ENCODE measurements at places on chromosomes 13 and 19.

DNA sequence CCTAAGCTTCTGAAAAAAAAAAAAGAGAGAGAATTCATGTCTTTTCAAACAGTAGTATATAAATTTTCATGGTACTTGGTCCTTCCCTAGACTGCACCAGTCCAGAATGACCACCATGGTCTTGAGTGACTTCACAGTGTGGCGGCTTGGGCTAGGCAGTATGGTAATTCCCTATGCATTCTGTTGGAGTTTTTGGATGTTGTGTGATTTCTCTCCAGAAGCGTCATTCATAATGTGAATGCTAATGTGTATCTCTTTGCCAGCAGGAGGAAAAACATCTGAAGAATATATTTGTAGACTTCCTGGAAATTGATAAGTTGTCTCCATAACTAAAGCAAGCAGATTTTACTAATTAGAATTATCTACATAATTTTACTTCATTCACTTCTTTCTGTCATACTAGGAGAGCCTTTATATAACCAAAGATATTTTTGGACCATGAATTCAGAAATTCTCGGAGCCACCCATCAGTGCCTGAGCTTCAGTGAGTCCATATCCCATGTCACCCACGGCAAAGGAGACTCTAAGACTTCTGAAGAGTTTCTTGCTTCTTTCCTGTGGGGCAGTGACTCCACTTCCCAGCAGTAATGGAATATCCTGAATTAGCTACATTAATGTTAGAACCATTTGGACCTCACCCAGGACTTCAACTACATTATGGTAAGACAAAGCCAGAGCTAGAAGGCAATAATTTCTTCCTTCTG lies 8.4 kb downstream of the STARD13 start:
- no peak for DNase-seq

- DNase-seq = no peak
These were observed 90.5 kb downstream of the STK24 start for GRCh38 chr13:98486412-98486811.

- no peak for DNase-seq
These were observed 45.7 kb upstream of the TDRD3 start for GRCh38 chr13:60351326-60351725.

DNA sequence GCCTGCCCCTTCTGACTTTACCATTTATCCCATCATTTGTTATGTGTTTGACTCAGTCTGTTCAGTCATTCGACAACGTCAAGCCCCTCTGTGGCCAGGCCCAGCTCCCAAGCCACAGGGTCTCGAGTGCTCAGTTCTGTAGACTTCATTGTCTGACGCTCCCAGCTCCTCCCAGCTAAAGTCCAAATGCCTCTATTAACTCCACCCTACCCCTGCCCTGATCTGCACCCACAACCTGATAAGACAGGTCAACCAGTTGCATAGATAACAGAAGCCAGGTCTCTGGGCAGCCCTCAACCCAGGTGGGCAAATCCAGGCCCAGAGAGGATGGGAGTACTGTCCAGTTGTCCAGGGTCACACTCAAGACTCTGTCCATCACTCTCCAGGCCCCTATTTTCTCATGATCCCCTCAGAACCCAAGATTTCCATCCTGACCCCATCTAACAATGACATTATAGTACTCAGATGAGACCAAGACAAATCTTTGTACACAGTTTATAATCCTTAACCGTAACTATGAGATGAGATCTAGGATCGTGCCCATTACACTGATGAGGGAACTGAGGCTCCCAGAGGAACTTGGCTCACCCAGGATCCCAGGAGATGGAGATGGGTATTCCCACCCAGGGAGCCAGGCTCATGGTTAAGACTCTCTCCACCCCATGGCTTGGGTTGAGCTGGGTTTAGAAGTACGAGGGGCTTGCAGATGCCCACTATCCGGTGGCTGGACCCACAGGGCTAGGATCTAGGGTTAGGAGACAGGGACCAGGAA lies 1.1 kb downstream of the TM6SF2 start:
- DNase-seq = no peak

DNA sequence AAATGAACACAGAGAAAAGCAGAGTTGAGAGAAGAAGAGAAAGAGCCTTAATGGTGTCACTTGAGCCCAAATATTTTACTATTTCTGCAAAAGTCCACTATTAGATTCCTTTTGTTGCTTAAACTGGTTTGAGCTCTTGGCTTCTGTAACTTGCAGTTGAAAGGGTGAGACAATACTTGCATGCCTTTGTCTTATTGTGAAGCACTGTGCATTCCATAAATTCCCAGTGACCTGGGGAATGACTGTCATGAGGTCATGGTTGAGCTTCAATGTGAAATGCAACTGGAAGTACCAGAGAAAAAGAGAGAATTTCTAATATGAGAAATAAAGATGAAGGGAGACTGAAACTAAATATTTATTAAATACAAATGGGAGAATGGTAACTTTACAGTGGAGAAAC lies 310.9 kb downstream of the TDRD3 start:
- no peak for DNase-seq

- no peak for DNase-seq
These were observed 175.2 kb downstream of the PAN3 start for GRCh38 chr13:28313579-28313978.

DNA sequence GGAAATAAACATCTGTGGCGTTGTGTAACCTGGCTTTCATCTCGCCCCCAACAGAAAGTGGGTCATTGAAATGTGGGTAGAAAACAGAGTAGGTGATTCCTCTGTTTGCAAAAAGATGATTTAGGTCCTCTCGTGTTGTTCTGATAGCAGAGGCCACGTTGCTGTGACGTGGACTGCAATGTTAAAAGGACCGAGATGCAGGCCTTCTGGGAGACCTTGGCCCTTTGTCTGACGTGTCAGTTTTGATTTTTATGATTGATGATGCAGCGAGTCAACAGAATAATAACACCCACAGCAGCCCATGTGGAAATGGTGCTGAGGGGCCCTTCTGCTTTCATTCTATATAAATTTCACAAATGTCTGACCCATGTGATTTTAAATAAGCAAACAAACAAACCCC lies 68.9 kb downstream of the FGF9 start:
- DNase-seq = no peak

DNA sequence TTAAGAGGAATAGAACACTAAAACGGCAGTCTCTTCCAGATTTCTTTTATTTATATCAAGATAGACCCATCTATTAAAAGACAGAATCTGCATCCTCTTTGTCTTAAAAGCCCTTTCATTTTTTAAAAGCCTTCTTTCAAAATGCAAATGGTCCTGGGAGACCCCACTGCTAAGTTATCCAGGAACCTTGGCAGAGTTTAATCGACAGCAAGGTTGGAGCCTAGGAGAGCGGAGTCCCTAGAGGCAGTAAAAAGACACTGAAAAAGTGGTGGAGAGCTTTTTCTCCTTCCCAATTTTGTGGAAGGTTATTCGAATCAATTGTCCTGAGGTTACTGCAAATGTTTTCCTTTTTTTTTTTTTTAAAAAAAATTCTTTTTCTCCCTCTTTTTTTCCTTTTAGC lies 294.7 kb downstream of the NALCN start:
- no peak for DNase-seq

DNA sequence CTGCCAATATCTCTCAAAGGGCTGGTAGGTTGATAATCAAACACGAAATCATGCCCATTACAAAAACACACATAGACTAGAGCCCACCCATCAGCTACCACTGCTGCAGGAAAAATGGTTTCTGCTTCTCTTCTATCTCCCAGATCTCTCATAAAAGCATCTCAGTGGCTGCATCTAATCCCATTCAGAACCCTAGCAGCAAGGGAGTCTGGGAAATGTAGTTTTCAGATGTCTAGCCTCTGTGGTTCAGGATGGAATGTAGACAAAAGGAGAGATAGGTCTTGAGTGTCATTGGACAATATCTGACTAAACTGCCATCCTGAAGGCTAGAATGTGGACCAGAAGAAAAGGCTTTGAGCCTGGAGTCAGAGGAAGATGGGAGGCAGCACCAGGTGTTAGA lies 32.1 kb downstream of the RDH8 start:
- no peak for DNase-seq

DNA sequence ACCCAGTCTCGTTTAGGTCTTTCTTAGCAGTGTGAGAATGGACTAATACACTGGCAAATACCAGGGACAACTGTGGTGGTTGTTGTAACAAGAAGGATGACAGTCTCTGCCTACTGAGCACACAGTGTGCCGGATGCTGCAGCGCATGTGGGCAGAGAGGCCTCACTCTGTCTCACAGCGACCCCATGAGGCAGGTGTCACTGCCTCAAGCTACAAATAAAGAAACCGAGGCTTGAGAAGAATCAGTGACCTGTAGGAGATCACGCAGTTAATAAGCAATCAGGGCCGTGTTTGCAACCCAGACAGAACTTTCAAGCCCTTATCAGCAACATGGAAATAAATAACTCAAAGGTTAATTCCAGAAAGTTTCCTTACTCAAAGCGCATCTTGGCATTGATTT lies 40.5 kb upstream of the GAS6 start:
- peak; percentile 23 for DNase-seq

DNA sequence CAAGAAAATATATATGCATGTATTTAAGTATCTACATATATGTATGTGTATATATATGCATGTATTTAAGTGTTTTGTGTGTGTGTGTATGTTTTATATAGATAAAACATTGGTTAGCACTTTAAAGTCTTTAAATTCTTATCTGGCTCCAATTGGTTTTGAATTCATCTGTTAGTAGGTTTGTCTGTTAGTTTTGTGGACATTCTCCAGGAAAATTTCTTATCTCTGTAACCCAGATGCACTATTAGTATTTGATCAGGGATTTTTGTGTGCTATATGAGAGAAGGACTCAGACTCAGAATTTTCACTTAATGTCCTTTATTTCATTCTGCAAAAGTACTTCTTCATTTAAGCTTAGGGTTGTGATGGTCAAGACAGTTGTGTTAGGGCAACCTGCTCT lies 103.1 kb downstream of the ITGBL1 start:
- DNase-seq = no peak

- DNase-seq = no peak
These were observed 7.9 kb downstream of the LIPE start for GRCh38 chr19:42419309-42419708.

GRCh38 chr19:44777715-44778347 lies at the start of gene CBLC:
Gene CBLC, plus strand, starts transcription at chr19:44777890. Its CDS starts 42 bp downstream, at chr19:44777932.
- no peak for DNase-seq

DNA sequence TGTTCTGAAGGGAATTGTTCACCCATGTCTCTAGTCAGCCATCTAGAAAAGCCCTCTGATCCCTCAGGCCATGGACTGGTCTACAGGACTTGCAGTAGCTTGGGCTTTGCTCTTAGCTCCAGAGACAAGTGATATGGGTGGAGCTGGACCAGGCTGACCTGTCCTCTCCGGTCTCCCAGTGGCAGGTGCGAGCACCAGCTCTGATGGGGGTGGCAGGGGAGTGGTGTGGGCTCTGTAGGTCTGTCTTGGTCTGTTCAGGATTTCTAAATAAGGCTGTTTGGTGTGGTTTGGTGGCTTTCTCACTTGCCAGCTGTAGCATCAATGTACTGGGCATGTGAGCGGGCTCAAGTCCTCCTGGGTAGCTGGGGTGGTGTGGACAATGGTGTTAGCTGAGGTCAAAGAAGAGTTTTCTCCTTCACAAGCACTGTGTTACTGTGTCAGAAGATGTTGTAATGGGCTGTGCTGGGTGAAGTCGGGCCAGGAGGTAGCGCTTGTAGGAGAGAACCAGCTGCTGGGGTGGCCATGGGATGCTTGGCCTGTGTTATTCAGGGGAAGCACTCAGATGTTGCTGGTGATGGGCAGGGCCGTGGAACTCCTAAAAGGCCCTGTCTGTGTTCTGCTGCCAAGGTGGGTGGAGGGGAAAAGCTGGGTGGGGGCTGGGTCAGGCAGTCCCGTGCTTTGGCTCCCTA lies 16.9 kb downstream of the GPC6 start:
- DNase-seq = no peak

- no peak for DNase-seq
These were observed 47.6 kb downstream of the N4BP2L2 start for GRCh38 chr13:32491028-32491427.

- no peak for DNase-seq
These were observed 126.3 kb downstream of the STK24 start for GRCh38 chr13:98450539-98451111.

DNA sequence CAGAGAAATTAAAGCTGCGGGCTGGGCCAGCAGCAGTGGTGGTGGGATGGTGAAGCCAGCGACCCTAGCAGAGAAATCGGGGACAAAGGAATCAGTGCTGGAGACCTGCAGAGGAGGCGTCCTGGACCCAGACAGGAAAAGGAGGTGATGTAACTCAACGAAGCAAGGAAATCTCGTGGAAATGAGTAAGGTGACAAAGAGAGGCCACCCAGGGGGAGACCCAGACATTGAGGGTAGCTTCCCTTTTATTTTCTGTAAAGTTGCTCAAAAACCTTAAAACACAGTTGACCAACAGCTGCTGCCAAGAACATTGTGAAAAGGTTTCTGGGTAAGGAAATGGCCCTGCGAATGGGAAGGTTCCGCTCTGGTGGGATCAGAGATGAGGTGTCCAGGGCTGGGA lies 13.3 kb upstream of the RETN start:
- DNase-seq = no peak

DNA sequence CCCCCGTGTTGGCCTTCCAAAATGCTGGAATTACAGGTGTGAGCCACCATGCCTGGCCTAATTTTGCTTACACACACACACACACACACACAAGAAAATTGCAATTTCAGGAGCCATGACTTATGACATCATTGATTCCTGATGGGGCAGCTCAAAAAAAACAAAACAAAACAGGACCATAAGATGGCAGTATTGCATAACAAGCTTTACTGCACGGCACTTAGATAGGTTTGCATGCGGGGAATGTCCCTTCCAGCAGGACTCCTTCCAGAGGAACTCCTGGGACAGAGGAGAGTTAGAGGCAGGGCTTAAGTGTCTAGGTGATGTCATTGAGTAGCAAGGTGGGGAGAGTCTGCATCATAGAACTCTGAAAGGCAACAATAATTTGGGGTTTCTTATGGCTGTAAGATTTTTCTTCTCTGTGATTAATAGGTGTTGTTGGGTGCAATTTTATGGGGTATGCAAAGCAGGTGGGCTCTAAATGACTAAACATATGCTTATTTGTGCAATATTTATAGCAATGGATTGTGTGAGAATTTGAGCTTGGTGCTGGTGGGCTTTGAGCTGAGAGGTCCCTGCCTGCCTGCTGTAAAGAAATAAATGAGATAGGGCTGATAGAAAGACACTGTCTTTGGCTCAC lies 9.0 kb upstream of the ACSBG2 start:
- DNase-seq = no peak

DNA sequence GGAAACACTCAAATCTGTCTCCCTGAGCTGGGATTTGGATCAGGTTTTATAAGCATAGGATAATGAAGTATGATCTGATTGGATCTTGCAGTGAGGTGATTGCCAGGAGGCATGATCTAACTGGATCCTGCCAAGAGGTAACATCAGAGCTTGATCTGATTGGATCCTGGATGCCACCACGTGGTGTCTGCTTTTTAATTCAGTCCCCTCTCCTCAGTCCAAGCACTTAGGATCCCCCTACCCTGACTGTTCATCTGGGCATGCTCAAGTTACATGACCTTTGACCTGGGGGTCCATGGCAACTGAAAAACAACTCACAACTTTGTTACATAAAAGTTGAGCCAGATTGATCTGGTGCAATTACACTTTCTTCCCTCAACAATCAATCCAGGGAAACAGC lies 47.5 kb upstream of the LSM14A start:
- DNase-seq = no peak

GRCh38 chr19:41933693-41934426 lies 5.6 kb upstream of the ERFL start:
- DNase-seq = no peak

- DNase-seq = no peak
These were observed 376.6 kb downstream of the PCDH9 start for GRCh38 chr13:66853564-66853963.
